ENCODE measurements at places on chromosomes 12 and 14.

DNA sequence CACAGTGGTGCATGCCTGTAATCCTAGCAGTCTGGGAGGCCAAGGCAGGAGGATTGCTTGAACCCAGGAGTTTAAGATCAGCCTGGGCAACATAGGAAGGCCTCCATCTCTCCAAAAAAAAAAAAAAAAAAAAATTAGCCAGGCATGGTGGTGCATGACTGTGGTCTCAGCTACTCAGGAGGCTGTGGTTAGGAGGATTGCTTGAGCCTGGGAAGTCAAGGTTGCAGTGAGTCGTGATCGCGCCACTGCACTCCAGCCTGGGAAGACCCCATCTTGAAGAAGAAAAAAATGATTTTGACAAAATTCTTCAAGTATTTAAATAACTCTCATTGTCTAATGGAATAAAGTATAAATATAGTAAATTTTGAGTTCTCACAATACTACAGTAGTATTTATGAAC lies 219.2 kb upstream of the SSTR1 start:
- DNase-seq = no peak

DNA sequence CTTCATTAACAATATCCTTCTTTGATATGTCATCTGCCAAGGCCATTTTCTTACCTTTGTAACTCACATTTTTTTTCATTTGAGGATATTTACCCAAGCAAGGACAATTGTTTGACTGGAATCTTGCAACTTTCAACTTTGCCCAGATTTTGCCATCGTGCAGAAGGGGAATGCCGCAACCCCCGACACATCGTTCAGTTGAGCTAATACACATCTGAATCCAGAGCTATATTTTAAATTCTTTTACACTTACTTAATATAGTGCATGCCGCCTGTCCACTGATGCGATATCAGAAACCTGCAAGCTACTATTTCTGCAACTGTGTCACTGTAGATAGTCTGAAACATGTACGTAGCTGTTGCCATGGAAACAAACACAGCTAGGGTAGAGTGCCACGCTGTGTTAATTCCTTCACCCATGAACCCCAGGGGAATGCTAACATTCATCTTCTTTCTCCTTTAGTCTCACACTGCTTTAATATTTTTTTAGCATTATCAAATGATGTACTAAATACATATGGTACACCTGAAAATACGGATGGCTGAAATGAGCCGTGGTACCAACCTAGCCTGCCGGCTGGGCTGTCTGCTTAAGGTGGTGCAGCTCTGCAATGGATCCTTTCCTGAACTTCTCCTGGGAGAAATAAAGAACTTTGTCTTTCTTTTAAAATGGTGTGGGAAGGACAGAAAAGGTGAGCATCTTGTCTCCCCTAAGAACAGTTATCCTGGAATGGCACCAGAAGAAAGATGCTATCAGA lies 77.0 kb upstream of the FOXN3 start:
- DNase-seq = no peak

GRCh38 chr12:28367326-28367725 lies 177.1 kb downstream of the CCDC91 start:
- no peak for DNase-seq

GRCh38 chr12:84166812-84167211 lies 745.8 kb downstream of the SLC6A15 start:
- no peak for DNase-seq

DNA sequence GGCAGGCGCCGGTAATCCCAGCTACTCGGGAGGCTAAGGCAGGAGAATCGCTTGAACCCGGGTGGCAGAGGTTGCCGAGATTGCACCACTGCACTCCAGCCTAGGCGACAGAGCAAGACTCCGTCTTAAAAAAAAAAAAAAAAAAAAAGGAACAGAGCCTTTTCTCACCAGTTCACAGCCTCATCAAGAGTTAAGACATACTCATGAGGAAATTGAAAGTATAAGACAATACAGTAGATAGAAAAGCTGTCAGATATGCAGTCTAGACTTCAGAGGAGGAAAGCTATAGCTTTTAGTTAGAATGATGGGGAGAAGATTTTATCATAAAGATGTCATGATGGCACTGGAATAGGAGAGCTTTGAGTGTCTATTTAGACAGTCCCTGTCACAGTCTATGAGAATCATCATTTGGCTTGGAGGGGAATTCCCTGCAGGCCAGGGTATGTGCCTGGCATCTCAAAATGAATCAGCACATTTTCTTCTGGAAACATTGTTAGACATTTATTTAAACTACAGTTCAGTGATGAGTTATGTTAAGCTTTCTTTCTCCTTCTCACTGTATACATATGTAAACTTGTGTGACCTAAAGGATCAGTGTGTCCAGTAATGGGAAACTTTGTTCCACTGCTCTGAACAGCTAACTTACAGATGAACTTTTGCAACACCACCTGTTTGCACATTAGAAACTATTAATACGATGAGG lies 2.9 kb upstream of the RAB35 start:
- no peak for DNase-seq

DNA sequence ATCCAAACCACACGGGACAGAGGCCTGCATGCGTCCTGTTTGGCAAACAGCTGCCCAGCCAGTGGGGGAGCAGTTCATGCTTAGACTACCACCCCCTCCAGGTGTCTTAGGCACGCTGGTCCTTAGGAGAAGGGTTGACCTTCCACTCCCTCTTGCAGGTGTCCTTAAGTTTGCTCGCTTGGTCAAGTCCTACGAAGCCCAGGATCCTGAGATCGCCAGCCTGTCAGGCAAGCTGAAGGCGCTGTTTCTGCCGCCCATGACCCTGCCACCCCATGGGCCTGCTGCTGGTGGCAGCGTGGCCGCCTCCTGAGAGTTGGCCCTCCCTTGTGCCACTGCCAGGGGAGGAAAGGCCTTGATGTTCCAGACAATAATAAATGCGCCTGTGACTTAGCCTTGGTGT lies 1.8 kb downstream of the C12orf57 start:
- no peak for DNase-seq

- DNase-seq = peak; percentile 60
Measured at GRCh38 chr12:46303039-46303666, 34.3 kb upstream of the SLC38A1 start.

- no peak for DNase-seq
Measured at GRCh38 chr14:101097109-101097793, 193.7 kb upstream of the RTL1 start.

DNA sequence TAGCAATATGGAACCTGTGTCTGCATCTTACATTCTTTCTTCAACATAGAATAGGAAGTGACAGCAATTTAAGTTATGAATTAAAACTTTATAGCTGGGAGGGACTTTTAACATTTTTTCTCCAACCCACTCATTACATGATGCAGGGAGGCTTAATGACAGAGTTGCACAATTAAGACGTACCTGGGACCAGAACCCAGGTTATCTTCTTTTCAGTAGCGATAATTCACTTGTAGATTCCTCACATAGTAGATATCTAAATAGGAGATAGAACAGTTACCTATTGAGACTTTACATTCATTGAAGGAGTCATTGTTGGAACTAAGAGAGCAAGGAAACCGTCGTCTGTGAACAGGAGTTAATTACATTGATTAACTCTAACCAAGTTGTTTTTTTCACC lies 5.1 kb downstream of the SRGAP1 start:
- DNase-seq = no peak

GRCh38 chr12:116955382-116956021 lies 44.8 kb downstream of the FBXW8 start:
- peak; percentile 34 for DNase-seq

DNA sequence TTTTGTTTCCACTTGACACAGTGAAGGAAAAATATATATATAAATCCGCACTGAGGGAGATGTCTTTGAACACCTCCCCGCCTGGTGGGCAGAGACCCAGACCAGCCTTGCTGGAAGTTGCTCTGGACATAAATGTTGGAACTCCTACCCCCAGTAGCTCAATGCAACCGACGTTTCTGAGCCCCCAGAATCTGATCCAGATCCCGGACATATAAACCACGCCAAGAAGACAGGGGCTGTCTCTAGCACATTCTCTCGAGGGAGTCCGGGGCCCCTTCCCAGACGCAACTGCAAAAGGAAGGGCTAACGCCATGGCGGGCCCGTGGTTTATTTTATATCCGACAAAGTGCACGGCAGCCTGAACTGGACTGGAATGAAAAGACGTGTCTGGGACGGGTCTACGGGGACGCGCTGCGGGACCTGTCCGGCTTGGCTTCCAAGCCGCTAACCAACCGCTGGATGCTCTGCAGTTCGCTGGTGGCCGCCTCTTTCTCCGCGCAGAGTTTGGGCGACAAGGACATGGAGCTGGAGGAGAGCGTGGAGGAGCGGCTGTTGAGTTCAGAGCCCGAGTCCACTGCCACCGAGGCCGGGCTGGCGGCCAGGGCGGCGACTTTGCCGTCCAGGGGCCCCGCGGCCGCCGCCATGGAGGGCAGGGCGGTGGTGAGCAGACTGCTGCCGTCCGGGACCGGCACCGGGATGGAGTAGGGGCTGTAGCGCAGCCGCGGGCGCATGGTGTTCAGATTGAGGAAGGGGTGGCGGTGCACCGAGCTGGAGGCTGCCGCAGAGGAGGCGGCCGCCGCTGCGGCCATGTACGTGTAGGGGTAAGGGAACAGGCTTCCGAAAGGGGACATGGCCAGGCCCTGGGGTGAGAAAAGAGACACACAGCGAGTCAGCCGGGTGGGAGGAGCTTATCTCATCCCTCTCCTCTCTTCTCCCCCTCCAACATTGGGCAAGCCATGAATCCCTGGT lies 12.2 kb downstream of the TBX3 start:
- no peak for DNase-seq

DNA sequence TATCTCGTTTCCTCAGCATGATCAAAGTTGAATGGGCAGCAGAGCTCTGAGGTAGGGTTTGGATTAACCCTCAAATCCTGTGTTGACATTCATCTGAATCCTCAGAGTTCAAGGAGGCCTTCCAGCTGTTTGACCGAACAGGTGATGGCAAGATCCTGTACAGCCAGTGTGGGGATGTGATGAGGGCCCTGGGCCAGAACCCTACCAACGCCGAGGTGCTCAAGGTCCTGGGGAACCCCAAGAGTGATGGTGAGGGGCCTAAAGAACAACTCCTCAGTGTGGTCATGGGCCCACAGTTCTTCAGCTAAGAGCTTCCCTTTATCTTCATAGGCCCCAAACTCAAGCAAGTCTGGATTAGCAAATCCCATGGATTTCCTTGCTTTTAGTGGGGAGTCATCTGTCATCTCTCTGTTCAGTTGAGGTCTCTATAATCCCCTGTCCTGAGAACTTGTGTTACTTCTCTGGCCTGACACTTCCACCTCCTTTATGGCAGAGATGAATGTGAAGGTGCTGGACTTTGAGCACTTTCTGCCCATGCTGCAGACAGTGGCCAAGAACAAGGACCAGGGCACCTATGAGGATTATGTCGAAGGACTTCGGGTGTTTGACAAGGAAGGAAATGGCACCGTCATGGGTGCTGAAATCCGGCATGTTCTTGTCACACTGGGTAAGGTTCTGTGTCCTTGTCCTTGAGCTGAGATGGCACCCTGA lies 1.5 kb downstream of the MYL6 start:
- no peak for DNase-seq

- DNase-seq = no peak
Measured at GRCh38 chr14:22566845-22567244, 22.2 kb downstream of the DAD1 start.
